Cardiac muscle cell (in vitro differentiated cells and primary cell): ENCODE measurements at places on chromosomes 11 and 22.
A peak's percentile ranks its signal among the peaks of the same experiment; 100 is the strongest.

DNA sequence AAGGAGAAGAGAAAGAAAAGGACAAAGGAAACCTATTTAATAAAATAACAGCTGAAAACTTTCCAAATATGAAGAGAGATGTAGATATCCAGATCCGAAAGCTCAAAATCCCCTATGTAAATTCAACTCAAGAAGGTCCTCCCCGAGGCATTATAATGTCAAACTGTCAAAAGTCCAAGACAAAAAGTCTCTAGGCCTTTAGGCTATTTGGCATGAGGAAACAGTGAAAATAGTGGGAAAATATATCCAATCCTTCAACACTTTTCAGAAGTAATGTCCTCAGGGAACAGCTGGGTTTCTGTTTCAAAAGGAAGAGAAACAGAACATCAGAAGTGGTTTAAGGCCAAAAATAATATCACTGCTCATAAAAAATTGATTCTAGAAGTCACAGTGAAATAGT lies 1.9 kb upstream of the OR52E4 start:
- no peak for DNase-seq

DNA sequence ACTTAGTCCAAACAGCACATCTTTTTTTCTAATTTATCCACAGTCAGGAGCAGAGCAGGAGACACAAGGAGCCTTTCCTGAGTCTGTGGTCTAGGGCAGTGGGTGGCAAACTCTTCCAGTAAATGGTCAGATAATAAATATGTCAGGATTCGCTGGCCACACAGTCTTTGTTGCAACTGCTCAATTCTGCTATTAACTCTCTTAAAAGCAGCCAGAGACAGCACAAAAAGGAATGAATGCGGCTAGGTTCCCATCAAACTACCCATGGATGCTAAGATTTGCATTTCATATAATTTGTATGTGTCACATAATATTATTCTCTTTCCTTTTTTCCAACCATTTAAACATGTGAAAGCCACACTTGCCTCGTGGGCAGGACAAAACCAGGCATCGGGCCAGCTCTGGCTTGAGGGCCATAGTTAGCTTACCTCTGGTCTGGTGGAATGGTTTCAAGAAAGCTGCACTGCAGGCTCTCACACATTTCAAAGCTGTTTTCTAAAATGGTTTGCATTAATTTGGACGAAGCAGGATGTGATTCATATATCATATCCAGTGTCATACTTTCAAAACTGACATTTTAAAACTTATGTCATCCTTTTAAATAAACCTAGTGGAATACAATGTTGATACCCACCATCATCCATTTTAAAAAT lies 64.7 kb upstream of the CD5 start:
- DNase-seq, result peak; percentile 31

GRCh38 chr22:38230916-38231315 lies 29.1 kb downstream of the MAFF start:
- no peak for DNase-seq

DNA sequence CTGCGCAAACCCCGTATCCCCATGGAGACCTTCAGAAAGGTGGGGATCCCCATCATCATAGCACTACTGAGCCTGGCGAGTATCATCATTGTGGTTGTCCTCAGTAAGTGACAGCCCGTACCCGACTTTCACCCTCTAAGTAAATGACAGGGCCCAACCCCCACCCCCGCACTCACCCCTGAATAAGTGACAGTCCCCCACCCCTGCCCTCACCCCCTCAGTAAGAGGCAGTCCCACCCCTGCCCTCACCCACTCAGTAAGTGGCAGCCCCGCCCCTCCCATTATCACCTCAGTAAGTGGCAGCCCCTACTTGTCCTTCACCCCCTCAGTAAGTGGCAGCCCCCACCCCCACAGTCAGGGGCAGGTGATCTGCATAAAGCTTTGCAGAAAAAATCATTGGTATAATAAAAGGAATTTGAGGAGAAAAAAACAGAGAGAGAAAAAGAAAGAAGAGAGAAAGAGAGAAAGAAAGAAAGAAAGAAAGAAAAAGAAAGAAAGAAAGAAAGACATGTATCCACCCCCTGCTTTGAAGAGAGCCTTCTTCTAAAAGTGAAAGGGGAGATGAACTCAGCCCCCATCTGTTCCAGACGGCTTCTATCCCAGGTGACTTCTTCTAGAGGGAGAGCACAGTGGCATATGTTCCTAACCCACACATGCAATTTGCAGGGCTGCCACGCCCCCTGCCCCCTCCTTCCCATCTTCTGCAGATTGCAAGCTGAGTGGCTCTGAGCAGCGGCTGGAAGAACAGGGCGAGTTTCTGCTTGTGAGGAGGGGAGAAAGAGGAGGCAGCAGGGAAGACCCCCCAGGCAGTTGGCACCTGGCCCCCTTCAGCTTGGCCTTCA lies 12.5 kb upstream of the SMIM35 start:
- peak; percentile 33 for DNase-seq

GRCh38 chr11:72754544-72755155 lies 2.4 kb upstream of the ARAP1 start:
- no peak for DNase-seq

DNA sequence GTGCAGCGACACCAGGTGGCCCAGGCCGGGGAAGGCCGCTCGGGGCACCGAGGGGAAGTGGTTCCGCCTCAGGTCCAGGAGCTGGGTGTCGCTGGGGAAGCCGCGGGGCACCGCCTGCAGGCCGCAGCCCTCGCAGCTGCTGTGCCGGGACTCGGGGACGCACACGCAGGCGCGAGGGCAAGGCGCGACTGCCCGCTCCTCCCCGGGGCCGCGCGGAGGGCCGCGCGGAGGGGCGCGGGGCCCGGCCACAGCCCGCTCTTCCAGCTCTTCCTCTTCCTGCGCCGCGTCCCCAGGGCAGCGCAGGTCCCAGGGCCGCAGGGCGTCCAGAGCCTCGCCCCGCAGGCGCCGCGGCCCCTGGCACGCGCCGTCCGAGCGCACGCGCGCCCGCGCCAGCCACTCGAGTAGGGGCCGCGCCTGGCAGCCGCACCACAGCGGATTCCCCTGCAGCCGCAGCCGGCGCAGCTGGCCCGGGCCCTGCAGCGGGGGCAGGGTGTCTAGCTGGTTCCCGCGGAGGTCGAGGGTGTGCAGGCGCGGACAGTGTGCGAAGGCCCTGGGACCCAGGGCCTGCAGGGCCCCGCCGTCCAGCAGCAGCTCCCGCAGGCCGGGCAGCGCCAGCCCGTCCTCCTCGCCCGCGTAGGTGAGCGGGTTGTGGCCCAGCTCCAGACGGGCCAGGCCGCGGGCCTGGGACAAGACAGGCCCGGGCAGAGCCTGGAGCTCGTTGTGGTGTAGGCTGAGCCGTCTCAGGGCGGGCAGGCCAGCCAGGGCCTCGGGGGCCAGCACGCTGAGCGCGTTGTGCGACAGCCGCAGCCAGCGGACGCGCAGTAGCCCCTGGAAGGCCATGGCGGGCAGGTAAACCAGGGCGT lies 2.8 kb downstream of the CHADL start:
- peak; percentile 74 for DNase-seq

DNA sequence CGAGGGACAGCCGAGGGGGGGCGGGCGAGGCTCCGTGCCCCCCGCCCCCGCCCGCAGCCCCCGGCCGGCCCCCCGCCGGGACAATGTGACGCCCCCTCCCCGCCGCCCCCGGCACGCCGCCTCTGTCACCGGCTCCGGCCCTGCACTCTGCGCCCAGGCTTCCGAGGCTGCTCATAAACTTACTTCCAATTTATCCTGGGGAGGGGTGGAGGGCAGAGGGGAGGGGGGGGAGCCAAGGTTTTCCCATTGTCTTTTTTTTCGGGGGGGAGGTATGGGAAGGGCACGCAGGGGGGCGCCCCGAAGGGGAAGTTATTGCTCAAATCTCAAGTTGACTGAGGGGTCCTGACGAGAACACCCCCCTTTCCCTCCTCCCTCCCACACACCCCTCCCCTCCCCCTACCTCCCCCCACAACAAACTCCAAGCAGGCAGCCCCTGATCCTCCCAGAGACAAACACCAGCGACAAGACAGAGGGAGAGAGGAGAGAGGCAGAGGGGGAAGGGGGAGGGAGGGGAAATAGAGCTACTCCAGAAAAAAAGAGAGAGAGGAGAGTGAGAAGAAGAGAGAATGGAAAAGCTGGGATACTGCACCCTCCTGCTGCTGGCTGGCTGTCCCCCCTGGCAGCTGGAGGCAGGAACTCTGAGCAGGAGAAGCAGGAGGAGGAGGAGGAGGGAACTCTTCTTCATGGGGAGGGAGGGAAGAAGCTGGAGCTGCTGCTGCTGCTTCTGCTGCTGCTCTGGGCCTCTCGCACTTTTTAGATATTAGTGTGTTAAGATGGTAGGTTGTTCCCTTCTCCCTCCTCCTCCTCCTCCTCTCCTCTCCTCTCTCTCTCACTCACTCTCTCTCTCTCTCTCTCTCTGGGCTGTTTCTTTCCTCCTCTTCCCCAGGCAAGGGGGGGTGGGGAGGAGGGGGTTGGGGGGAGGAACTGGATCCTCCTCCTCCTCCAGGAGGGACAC lies 631 bp downstream of the PHF21A start:
- peak; percentile 86 for DNase-seq

- no peak for DNase-seq
Measured at GRCh38 chr11:64001484-64002420, 15.5 kb downstream of the OTUB1 start.

- no peak for DNase-seq
Measured at GRCh38 chr11:62431171-62431901, 12.5 kb downstream of the SCGB1A1 start.

DNA sequence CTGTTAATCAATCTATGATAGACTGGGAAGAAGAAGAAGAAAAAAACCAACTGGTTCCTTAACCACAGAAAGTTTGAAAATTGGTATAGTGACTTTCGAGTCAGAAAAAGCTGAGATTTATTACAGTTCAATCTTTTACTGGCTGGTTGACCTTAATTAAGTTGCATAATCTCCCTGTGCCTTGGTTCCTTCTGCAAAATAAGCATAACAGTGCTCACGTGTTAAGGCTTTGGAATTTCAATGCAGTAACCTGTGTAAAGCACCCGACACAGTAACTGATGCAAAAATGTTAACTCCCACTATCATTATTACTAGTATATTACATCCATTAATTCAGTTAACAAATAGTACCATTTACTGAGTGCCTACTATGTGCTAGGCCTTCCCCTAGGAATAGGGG lies 22.6 kb upstream of the E2F8 start:
- no peak for DNase-seq
